ENCODE measurements at places on chromosomes 13 and 19.

GRCh38 chr19:41457241-41457640 lies 14.3 kb downstream of the ERICH4 start:
- DNase-seq: no peak

- DNase-seq: peak; percentile 72
Measured at GRCh38 chr19:11035441-11036377, 53.6 kb upstream of the LDLR start.

DNA sequence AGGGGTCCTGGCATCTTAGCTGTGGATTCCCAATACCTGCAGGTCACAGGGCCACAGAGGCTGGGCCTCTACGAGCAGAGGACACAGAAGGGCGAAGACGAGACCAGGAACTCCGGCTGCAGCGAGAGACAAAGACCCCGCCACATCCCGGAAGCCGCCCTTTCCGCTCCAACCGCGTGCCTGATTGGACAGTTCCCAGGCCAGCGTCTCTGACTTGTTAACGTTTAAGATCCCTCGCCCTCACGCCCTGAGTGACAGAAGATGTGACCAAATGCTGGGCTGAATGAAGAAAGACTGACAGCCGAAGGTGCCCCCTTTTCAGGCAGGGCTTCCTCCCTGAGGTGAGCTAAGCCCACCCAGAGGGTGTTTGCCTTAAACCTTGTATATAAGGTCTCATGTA lies at the start of gene ZNF98:
Gene ZNF98 (minus strand): TSS at position 136 of the 400 bp plus-strand sequence. CDS start 122 bp downstream, at position 14.
- DNase-seq: no peak

DNA sequence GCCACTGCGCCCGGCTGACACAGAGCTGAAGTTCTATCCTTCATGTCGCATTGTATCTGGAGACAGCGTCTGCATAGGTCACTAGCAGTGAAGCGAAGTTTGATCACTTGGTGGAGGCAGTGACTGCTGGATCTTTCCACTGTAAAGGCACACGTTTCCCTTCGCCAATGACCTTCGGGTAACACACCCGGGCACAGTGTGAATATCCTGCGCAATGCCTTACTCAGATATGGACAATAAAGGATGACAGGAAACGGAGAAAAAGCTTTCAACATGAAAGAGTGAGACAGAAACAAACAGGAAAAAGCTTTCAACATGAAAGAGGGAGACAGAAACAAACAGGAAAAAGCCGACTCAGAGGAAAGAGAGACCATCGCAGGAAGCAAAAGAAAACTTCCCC lies 17.1 kb downstream of the ARL11 start:
- no peak for DNase-seq

GRCh38 chr19:54482889-54483288 lies 9.8 kb upstream of the CDC42EP5 start:
- no peak for DNase-seq

DNA sequence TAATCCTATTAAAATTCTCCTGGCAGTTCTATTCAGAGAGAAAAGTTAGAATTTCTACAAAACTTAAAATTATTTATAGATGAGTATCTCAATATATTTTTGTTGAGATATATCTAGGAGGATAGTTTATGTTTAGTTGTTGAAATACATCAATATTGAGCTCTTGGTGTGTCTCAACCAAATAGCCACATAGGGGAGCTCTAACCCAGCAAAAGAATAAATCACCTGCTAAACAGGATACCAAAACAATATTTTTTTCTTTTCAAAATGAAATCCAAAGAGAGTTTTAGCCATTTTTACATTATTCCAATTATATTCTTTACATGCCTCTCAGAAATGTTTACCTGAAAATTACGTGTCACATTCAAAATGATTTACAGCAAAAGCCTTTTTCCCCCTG lies 954.7 kb downstream of the SLITRK6 start:
- no peak for DNase-seq

DNA sequence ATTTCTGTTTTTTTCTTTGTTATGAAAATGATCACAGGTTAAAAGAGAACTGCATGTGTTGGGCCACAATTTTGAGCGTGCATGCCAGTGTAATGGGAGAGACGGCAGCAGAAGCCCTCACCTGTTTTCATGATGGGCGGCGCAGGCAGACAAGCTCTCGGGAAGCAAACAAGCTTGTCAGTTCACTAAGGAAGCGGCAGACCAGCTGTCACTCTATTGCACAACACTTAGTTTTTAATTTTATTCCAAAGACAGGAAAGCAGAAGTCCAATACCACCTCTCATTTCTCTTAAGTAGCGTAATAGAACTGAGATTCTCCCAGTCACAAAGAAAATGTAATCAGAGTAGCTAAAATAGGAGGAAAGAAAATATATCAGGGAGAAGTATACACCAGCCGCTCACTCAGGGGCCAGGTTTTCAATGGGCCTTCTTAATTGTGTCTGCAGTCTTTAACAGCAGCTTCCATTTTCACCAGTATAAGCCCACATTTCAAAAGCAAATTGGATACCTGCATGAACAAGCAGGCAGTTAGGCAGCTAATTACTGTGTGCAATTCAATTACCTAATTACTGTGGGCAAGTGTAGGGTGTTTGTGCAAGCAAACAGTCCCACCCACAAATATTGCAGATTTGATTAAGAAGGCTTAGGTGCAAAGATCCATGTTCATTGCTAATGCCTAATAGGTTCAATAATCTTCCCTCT lies 711.4 kb downstream of the DIAPH3 start:
- DNase-seq: no peak

DNA sequence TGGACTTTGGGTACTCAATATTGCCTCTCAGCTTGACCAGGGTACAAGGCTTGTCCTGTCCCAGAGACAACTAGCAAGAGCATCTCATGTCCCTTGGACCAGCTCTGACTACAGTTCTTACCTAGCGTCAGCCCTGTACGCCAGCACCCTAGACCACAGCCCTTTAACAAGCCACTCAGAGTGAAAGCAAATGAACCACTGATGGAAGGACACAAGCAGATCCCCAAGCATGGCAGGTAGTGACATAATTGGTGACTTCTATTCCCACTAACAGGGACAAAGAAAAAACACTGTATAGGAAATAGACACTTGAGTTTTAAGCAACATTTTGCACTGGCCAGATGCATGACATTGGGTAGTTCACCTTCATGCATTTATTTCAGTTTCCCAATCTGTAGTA lies 8.8 kb upstream of the LRCH1 start:
- no peak for DNase-seq

DNA sequence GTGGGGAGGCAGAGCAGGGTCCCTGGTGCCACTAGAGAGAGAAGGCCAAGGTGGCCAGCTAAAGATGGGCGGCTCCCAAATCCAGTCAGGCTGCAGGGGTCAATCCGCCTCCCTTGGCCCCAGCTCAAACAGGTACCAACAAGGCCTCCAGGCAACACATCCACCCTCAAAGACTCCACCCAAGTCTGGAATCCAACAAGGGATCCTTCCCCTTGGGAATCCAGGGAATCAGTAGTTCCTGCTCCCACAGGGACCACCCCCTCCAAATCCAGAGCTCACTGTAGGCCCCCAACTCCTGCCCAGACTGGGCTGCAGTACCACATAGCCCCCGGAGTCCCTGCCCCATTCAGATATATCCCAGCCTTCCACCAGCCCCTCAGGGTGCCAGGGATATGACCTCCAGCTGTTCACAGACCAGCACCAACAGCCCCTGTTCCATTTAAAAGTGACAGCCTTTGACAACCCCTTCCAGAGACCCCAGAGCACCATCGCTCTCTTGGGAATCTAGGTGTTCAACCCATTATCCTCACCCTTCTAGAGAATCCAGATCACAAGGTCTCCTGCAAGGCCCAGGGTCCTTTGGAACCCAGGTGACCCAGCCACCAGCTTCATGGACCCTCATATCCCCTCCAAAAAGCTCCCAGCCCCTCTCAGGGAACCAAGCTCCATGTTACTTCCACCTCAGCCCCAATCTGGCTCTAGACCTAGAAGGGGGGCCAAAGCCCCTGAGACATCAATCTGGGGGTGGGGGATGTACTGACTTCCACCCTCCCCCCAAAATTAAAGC lies 3.2 kb downstream of the ERF start:
- DNase-seq: no peak

- DNase-seq: no peak
Measured at GRCh38 chr19:44848812-44849447, 2.8 kb downstream of the NECTIN2 start.

DNA sequence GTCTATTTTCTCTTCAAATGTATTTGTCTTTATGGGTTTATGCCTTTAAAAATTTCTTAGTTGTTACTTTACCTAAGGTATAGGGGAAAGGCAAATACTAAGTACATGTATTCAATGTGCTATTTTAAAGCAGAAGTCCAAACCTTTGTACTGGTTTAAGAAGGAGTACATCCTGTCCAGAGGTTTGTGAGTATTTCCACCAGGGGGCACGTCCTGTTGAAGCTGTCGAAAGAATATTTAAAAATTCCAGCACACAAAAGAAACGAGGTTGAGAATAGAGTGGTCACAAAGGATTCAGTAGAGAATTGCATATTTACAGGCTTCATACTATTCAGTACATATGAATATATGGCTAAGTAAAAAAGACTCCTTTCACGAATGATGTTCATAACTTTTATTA lies 59.8 kb downstream of the URI1 start:
- no peak for DNase-seq

GRCh38 chr19:17105556-17105955 lies 30.0 kb downstream of the MYO9B start:
- no peak for DNase-seq

GRCh38 chr19:5045956-5046338 lies 77.0 kb downstream of the KDM4B start:
- no peak for DNase-seq

GRCh38 chr13:100493418-100493817 lies 95.2 kb downstream of the GGACT start:
- no peak for DNase-seq
